Effector CD8-positive, alpha-beta T cell (primary cell): ENCODE measurements at places on chromosomes 4 and X.

- DNase-seq, result no peak
Measured at GRCh38 chrX:9555354-9555753, 90.5 kb downstream of the TBL1X start.

- DNase-seq, result no peak
Measured at GRCh38 chrX:94454159-94454558, 780.2 kb downstream of the FAM133A start.

GRCh38 chrX:24168807-24169206, 19.3 kb downstream of the ZFX start:
- no peak for DNase-seq

DNA sequence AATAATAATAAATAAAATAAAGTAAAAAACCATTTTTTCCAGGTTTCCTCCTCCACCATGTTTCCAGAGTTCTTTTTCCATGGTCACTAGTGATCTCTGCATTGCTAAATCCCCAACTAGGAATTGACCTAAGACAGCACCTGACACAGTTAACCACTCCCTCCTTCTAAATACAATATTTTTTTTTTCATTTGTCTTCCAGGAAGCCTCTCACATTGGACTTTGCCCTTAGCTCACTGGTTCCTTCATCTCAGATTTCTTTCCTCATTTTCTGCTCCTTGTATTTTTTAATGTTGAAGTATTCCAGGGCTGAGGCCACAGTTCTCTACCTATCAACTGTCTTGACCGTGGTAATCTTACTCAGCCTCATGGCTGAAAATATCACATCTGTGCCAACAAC, 187.3 kb upstream of the FAM241A start:
- no peak for DNase-seq

- DNase-seq, result no peak
Measured at GRCh38 chr4:174120446-174121295, 162.8 kb downstream of the FBXO8 start.

DNA sequence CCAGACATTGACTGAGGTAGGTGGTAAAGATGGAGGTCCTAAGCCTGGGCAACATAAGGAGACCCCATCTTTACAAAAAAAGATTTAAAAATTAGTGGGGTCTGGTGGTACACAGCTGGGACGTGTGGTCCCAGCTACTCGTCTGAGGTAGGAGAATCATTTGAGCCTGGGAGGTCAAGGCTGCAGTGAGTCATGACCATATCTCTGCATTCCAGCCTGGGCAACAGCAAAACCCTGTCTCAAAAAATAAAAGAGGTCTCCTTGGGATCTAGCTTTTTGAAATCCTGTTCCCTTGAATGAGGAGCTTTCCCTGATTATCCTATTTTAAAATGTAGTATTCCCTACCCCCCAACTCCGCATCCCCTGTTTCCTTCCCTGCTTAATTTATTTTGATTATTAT, 78.7 kb upstream of the OGT start:
- DNase-seq, result no peak

GRCh38 chr4:7172508-7172907, 19.8 kb upstream of the SORCS2 start:
- no peak for DNase-seq

- DNase-seq, result no peak
Measured at GRCh38 chrX:66232296-66232695, 68.2 kb downstream of the HEPH start.

GRCh38 chr4:66048861-66049260, 378.6 kb upstream of the EPHA5 start:
- DNase-seq, result no peak

- DNase-seq, result no peak
Measured at GRCh38 chr4:143667461-143667860, 33.0 kb downstream of the FREM3 start.

GRCh38 chr4:2450394-2451035, 18.4 kb upstream of the RNF4 start:
- no peak for DNase-seq

GRCh38 chr4:160038615-160039014, 935.7 kb downstream of the RAPGEF2 start:
- no peak for DNase-seq

DNA sequence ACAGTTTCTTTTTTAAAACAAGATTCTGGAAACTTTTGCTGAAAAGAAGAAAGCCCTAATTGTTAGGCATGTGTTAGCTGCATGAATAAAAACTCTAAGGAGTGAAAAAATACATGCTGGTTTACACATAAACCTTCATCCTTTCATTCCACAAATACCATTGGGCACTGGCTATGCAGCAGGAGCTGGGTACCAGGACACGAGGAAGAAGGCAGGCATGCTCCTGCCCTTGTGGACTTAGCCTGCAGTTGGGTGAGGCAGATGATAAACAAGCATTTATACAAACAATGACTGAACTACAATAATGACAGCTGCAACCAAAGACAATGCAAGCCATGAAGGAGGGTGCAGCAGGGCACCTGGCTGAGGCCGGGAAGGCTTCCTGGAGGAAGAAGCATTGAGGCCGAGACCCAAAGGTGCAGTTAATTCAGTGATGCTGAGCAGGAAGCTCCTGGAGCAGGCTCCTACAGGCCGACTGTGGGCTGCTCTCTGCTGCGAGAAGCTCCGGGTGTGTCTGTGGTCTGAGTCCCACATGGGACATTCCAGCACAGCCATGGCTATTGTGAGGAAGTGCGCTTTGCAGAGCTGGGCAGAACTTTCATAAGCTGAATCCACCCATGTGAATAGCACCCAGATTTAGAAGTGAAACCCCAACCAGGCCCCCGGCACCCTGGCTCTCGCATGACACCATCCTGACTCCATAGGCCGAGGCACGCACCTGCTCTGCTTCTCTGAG, 44.0 kb upstream of the MXD4 start:
- DNase-seq, result no peak

GRCh38 chr4:120293341-120293740, 226.7 kb upstream of the MAD2L1 start:
- DNase-seq, result no peak

- no peak for DNase-seq
Measured at GRCh38 chr4:25970226-25970675, 56.2 kb downstream of the SMIM20 start.

- no peak for DNase-seq
Measured at GRCh38 chrX:71996826-71997225, 86.2 kb downstream of the NHSL2 start.

DNA sequence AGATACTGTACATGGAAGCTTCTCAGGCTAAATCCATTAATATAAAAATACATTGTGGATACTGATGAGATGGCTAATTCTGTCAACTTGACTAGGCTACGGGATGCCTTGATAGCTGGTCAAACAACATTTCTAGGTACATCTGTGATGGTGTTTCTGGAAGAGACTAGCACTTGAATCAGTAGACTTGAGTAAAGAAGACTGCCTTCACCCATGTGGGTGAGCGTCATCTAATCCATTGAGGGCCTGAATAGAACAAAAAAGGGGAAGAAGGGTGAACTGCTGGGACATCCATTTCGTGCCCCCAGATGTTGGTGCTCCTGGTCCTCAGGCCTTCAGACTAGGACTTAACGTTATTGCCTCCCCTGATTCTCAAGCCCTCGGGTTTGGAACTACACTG, 3.7 kb upstream of the SRP72 start:
- no peak for DNase-seq

DNA sequence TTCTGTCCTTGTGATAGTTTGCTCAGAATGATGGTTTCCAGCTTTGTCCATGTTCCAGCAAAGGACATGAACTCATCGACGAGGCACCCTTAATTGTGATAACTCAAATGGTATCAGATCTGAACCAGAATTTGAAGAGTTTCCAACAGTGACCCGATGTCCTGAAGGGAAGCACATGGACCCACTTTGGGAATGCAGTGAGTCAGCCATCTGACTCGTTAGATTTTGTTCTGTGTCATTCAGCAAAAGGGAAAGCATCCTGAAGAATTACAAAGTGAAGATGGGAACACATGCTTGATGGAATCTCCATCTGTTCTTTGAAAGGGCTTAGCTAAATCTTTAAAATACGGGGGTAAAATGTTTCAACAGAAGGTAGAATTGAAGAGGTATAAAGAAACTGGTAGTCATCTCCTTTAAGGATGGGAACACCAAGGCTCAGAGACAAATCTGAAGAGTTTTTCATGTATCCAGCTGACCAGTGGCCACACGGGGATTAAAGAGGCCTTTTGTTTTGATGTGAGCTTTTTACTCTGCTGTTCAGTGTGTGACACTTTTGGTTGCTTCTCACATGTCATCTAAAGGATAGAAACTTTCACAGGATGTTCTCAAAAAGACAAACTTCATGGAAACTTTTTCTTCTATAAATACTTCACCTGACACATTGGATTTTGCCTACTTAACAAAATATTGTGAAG, 393.8 kb downstream of the INPP4B start:
- DNase-seq, result no peak
